ENCODE measurements at places on chromosomes 5 and 9.

DNA sequence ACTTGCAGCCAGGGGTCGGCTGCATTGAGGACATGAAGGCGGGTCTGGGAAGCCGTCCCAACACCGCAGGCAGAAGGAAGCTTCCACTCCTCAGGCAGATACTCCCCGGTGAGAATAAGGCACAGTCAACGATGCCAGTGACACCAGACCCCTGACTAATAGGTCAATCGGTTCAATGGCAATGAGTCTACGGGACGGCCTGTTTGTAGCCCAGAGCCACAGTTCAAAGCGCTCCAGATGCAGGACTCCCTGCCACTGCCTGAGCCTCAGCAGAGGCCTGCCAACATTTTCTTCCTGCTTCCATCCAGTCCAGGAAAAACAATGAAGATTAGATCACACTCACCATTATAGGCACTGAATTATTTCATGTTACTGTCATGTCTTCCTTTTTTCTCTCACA lies 84.5 kb upstream of the SIMC1 start:
- no peaks in the 10 kb centered on the region for H3K4me1 ChIP-seq
- H3K27ac ChIP-seq = no peak overlapping the region
- DNase-seq = no peak

- no peaks in the 10 kb centered on the region for H3K4me1 ChIP-seq
- DNase-seq = no peak
- no peak overlapping the region for H3K27ac ChIP-seq
- H3K27me3 ChIP-seq = no peaks in the 10 kb centered on the region
Observed at GRCh38 chr9:130421154-130421801, 23.5 kb upstream of the ASS1 start.

- DNase-seq = no peak
- H3K4me3 ChIP-seq = no peak overlapping the region
- no peaks in the 10 kb centered on the region for H3K4me1 ChIP-seq
Observed at GRCh38 chr9:87307848-87308247, 189.8 kb upstream of the DAPK1 start.

GRCh38 chr5:138989720-138990119 lies 114.6 kb upstream of the LRRTM2 start:
- H3K36me3 ChIP-seq = no peaks in the 10 kb centered on the region
- H3K4me1 ChIP-seq = no peaks in the 10 kb centered on the region
- DNase-seq = peak; percentile 77

DNA sequence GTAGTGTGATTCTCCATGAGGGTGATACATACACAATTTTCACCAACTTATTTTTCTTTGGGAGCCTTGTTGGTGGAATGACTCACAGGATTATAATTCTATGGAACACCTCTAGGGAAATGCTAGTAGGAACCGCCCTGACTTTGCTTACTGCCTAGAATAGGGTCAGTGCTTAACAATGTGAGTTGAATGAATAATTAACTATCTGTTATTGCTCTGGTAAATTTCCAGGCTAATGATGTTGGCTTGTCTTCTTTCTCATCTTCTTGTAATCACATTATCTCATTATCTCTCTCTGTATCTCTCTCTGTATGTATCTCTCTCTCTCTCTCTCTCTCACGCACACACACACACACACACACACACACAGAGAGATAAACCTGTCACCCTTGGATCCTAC lies 291.1 kb downstream of the TRIM32 start:
- H3K4me3 ChIP-seq = no peak overlapping the region
- no peaks in the 10 kb centered on the region for H3K4me1 ChIP-seq
- DNase-seq = no peak
- H3K27me3 ChIP-seq = no peaks in the 10 kb centered on the region

DNA sequence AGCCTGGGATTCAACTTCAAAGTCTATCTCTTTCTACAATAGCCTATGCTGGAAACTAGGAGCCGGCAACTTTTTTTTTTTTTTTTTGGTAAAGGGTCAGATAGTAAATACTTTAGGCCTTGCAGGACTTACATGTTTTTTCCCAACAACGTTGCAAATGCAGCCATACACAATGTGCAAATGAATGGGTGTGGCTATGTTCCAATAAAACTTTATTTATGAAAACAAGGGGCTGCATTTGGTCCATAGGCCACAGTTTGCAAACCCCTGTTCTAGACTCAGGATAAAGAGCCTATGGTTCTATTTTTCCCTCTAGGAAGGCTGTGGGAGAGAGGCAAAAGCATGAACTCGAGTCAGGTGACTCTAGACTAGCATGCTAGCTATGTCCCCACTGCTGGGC lies 189.1 kb downstream of the GABBR2 start:
- H3K27me3 ChIP-seq = no peaks in the 10 kb centered on the region
- no peak for DNase-seq
- H3K36me3 ChIP-seq = no peaks in the 10 kb centered on the region
- H3K27ac ChIP-seq = no peak overlapping the region

DNA sequence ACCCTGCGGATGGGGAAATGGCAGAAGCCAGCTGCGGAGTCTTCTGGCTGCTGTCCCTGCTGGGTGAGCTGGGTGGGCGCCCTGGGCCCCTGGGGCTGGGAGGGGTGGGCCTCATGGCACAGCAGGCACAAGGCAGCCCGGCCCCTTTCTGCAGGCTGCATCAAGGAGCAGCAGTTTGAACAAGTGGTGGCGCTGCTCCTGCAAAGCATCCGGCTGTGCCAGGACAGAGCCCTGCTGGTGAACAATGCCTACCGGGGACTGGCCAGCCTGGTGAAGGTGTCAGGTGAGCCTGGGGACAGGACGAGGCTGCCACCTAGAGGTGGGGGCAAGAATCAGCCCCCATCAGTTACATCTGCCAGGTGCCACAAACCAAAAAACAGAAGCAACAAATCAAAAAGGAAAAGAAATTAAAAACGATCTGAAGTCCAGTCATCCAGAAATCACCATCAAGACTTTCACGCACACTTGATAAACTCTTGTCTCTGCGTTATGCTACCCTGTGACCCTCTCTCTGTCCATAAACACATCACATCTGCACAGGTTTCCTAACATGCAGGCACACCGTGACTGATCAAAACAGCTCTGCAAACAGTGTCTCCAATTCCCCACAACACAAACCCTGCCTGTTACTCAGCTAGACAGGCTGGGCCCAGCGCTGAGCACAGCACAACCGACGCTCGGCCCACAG lies 13.9 kb downstream of the REXO4 start:
- H3K36me3 ChIP-seq = peaks cover 12% of the 10 kb centered on the region
- peaks cover 2% of the 10 kb centered on the region for H3K4me1 ChIP-seq
- no peak overlapping the region for H3K27ac ChIP-seq
- no peaks in the 10 kb centered on the region for H3K27me3 ChIP-seq
- DNase-seq = no peak
- H3K4me3 ChIP-seq = no peak overlapping the region

DNA sequence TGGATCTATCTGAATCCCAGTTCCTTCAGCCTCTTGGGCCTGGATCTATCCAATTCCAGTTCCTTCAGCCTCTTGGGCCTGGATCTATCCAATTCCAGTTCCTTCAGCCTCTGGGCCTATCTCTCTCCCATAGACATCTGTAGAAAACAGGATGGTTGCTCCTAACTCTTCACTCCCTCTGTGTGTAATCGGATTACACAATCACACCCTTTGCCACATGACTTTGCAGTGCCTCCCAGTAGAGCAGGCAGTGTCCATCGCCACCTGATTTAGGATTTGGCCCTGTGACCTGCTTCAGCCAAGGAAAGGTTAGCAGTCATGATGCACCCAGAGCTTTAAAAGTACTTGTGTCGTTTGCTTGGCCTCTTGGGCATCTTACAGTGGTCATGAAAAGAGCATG lies 56.7 kb downstream of the LHX2 start:
- H3K27me3 ChIP-seq = peaks cover 2% of the 10 kb centered on the region
- no peak for DNase-seq
- H3K36me3 ChIP-seq = no peaks in the 10 kb centered on the region
- no peak overlapping the region for H3K27ac ChIP-seq

- peaks cover 2% of the 10 kb centered on the region for H3K4me1 ChIP-seq
- H3K4me3 ChIP-seq = peak overlapping the region; percentile 7
- H3K27ac ChIP-seq = no peak overlapping the region
- peak; percentile 60 for DNase-seq
Observed at GRCh38 chr9:137236238-137236935, 4.7 kb upstream of the TUBB4B start.

DNA sequence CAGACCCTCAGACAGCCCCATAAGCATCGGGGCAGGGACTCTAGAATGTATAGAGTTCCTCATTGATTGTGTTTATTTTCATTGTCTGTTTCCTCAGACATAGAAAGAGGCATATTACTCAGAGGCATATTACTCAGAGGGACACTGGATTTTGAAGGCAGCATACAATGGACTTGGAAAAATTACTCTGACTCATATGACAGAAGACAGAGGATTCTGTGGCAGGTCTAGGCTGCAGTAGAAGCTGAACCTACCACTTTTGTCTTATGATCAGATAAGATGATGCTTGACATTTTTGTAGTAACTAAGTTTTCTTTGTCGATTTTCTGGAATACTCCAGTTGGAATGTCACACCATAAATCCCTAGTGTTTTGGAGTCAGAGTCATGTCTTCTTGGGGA lies 105.2 kb downstream of the ST8SIA4 start:
- no peaks in the 10 kb centered on the region for H3K36me3 ChIP-seq
- DNase-seq = peak; percentile 24
- no peak overlapping the region for H3K27ac ChIP-seq
- H3K27me3 ChIP-seq = no peaks in the 10 kb centered on the region
